Naive thymus-derived CD8-positive, alpha-beta T cell (primary cell): ENCODE measurements at places on chromosomes 3 and 15. TPM values are rescaled to one million over a fixed set of nuclear protein-coding genes. Genes with fewer than 3 reads are reported as not detected.
A peak's percentile ranks its signal among the peaks of the same experiment; 100 is the strongest.

DNA sequence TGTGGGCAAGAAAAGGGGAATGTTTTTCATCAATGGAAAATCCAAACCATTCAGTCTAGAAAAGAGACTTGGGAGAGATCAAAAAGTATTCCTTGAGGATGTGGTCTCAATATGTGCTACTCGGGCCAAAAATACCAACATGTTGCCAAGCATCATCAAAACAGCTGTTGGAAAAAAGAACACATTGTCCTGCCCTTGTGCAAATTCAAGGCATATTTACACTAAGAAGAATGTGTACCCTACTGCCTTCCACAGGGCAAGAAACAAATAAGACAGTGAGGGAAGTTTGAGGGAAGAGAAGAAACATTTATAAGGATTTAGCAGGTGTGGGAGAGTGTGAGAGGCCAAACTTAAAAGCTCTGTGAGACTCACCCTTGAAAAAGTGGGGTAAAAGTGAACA lies 252.1 kb downstream of the NTRK3 start:
- H3K4me3 ChIP-seq = no peak overlapping the region
- H3K4me1 ChIP-seq = no peaks in the 10 kb centered on the region
- H3K36me3 ChIP-seq = no peaks in the 10 kb centered on the region
- peaks cover 13% of the 10 kb centered on the region for H3K27me3 ChIP-seq
- no peak overlapping the region for H3K27ac ChIP-seq
- DNase-seq = no peak

DNA sequence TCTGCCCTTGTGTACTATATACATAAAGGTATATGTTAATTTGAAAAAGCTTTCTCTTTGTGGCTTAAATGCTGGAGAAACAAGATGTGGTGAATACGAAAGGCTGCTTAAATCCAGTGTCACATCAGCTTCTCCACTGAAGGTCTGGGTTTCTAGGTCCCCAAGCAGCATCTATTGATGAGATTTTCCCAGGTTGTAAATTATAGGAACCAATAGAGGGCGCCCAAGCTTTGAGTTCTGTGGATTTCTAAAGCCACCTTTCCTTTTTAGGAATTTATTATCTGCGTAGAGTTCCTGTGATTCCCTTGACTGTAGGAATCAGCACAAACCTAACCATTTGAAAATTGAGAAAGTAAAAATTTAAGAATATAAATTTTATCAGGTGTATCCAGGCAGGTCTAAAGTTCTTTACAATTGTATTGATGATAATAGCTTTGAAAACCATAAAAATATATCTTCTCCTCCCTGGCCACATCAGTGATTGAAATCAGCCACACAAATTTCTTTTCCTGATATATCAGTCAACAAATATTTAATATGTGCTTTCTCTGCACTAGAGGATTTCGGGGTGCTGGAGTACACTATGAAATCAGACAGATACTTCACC lies 88.3 kb upstream of the ADAMTSL3 start:
- H3K4me3 ChIP-seq = no peak overlapping the region
- no peak for DNase-seq
- no peaks in the 10 kb centered on the region for H3K36me3 ChIP-seq
- H3K27ac ChIP-seq = no peak overlapping the region
- H3K4me1 ChIP-seq = no peaks in the 10 kb centered on the region

Gene ATP10A
- 5.9 TPM for polyA plus RNA-seq

DNA sequence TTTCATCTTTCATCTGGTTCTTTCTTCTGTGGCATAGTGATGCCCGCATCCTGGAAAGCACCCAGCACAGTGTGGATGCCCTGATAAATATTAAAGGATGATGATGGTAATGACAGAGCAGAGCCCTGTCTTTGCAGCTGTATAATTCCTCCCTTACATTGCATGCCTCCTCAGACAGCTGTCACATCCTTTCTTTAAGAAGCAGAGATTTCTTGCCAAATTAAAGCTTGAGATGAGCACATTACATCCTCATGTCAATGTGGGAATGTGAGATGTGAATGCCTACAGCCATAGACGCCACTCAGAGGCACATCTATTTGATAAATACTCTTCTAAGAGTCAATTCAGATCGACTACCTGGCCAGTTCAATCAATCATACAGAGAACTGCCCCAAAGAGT lies 642.0 kb downstream of the ZNF385D start:
- no peak overlapping the region for H3K4me3 ChIP-seq
- H3K4me1 ChIP-seq = no peaks in the 10 kb centered on the region
- DNase-seq = no peak
- H3K27ac ChIP-seq = no peak overlapping the region

DNA sequence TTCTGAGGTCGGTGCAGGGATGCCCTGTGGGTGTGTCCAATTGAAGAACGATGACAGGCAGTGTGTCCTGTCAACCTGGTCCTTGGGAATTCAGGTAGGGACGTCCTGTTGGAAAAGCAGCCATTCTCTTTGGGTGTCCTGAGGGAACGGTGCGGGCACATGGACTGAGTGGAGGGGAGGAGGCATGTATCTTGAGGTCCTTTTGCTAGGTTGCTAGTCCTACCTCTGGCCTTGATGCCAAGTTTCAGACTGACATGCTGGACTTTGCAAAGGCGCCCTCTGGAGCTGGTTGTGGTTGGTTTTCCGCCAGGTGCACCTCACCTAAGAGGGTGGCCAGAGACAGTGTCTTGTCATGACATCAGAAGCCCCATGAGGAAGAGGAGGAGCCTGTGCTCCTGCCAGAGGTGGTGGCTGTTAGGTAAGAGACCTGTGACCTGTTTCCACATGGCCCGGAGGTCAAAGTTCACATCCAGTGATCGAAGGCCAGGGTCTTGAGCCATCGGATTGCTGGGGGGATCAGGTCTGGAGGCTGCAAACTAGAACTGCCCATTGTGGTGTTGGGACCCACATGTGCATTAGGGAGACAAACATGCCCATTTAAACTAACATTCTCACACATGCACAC lies 106.3 kb downstream of the SNRPN start:
- no peak overlapping the region for H3K27ac ChIP-seq
- no peak overlapping the region for H3K4me3 ChIP-seq
- DNase-seq = no peak

DNA sequence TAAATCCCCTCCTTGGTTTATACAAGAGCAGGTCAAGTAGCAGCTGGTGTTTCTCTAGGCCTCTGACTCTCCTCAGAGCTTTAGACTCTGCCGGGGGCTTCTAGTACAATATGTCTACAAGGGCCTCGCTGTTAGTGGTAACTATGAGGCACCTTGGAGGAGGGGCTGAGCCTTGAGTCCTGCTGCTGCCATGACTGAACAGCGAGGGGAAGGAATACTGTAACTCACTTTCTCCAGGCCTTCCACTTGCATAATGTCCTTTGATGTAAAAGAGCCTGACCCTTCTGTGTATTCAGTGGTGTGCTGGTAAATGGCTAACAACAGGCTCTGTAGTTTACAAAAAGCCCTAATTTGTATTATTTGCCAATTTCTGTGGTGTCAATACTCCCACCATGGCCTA lies 27.8 kb downstream of the DRD3 start:
- no peak for DNase-seq
- no peaks in the 10 kb centered on the region for H3K36me3 ChIP-seq
- H3K4me1 ChIP-seq = peaks cover 2% of the 10 kb centered on the region
- no peak overlapping the region for H3K27ac ChIP-seq
- no peaks in the 10 kb centered on the region for H3K27me3 ChIP-seq

- H3K27ac ChIP-seq = no peak overlapping the region
- H3K4me1 ChIP-seq = no peaks in the 10 kb centered on the region
- H3K4me3 ChIP-seq = no peak overlapping the region
- no peak for DNase-seq
- peaks cover 13% of the 10 kb centered on the region for H3K27me3 ChIP-seq
Observed at GRCh38 chr15:71541746-71542145, 268.6 kb upstream of the NR2E3 start.

- DNase-seq = no peak
- peaks cover 15% of the 10 kb centered on the region for H3K4me1 ChIP-seq
- no peaks in the 10 kb centered on the region for H3K27me3 ChIP-seq
- no peak overlapping the region for H3K4me3 ChIP-seq
- H3K27ac ChIP-seq = no peak overlapping the region
- no peaks in the 10 kb centered on the region for H3K36me3 ChIP-seq
Observed at GRCh38 chr3:160012108-160012507, 23.5 kb downstream of the IL12A start.

DNA sequence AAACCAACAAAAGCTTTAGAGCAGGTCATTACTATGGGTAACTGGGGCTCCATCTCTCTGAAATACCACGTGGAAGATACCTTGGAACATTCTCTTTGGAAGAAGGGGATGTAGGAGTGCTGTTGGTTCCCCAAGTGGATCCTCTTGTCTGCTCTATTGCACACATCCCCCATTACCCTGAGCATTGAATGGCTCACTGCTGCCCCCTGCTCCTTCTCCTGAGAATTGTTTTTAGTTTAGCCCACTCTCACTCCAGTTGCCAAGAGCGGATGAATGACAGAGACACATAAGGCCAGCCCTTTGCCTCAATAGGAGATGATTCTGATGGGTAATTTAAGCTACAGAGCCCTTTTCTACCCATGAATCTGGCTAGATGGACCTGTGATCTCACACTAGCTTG lies 135.6 kb upstream of the SUCLG2 start:
- no peak overlapping the region for H3K27ac ChIP-seq
- H3K36me3 ChIP-seq = peaks cover 11% of the 10 kb centered on the region
- H3K27me3 ChIP-seq = no peaks in the 10 kb centered on the region
- peak; percentile 70 for DNase-seq
- peaks cover 14% of the 10 kb centered on the region for H3K4me1 ChIP-seq

Gene ADIPOQ
- polyA plus RNA-seq = not detected

- H3K36me3 ChIP-seq = no peaks in the 10 kb centered on the region
- H3K27ac ChIP-seq = no peak overlapping the region
- peaks cover 32% of the 10 kb centered on the region for H3K4me1 ChIP-seq
- H3K27me3 ChIP-seq = peaks cover 64% of the 10 kb centered on the region
Observed at GRCh38 chr3:138950006-138950644, 3.1 kb downstream of the FOXL2NB start.

Gene ARPIN
- polyA plus RNA-seq = not detected
